Cerebellum (tissue), 4 donors: ENCODE measurements at places on chromosomes 3 and 15.

DNA sequence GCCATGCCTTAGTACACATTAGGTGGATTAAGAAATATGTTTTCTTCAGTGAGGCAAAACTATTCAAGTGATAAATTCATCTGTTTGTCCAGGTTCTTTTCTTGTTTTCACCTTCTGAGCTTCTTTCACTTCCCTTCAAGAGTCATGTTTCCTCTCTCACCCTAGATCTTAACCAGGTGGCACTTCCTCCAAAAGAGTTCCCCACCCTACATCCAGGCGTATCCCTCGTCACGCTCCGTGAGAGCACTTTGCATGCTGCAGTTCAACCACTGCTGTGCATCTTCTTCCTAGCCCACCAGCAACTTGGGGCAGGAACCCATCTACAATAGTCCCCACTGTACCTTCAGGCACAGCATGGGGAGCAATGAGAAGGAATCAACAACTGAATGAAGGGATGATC is 28.9 kb downstream of the OSBPL10 start:
- DNase-seq, result no peak

DNA sequence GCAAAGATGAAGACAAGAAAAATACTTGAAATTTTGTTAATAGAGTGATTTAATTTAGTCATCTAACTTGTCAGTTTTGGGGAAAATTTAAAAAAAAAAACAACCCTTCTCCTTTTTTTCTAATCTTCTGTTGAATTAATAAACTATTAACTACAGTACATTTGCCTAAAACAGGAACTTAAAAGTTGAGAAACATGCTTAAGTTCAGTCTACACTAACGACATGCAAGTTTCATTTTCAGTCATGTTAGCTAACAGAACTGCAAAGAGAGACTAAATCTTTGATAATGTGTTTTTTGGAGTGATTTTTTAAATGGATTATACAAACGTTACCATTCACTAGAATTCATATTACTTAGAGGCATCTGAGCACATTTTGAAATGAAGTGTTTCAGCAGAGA is 71.9 kb upstream of the MBNL1 start:
- no peak for DNase-seq

GRCh38 chr3:78427303-78427702 is 1340.5 kb downstream of the ROBO1 start:
- DNase-seq, result no peak

DNA sequence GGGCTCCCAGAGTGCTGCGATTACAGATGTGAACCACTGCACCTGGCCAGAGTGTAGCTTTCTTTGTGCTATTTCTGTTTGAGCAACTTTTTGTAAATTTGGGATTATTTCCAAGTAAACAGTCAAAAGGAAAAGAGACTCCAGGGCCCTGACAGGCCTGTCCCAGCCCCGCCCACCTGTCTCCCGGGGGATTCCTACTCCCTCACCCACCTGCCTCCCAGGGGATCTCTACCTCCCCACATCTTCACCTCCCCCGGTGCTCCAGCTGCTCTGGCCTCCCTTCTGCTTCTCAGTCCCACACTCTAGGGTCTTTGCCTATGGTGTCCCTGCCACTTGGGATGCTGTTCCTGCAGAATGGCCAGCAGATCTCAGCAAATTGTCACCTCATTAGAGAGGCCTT is 7.0 kb downstream of the RHCG start:
- no peak for DNase-seq

DNA sequence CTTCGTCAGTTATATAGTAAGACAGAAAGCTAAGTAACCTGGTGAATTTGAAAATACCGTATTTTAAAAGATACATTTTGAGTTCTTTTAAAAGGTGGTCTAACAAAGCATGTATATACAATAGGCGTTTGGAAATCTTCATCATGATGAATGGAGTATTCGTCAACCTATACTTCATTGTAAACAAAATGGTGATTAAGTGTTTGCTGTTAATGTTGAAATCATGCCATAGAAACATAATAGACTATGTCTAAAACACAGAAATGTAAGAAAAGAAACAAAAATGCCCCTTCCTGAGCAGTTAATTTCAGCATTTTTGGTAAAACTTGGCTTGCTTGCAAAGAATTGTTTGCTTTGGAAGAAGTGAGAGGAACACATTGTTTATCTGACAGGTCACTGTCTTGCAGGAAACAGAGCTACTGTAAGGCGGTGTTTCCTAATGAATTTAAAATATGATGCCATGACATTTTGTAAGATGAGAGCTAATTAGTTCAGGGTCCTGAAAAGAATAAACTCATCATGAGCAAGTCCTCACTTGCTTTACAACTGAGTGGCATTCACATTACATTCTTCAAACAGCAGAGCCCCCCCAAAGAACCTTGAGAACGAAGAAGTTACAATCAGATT is 126.7 kb downstream of the SERPINI1 start:
- DNase-seq, result no peak

DNA sequence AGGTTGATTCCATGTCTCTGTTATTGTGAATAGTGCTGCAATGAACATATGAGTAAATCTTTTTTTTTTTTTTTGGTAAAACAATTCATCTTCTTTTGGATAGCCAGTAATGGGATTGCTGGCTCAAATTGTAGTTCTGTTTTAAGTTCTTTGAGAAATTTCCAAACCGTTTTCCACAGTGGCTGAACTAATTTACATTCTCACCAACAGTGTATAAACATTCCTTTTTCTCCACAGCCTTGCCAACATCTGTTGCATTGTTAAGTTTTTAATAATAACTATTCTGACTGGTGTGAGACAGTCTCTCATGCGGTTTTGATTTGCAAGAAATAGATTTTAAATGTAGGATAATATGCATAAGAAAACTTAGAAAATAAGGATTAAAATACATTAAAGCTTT is 279.0 kb upstream of the EPHA3 start:
- DNase-seq, result no peak

DNA sequence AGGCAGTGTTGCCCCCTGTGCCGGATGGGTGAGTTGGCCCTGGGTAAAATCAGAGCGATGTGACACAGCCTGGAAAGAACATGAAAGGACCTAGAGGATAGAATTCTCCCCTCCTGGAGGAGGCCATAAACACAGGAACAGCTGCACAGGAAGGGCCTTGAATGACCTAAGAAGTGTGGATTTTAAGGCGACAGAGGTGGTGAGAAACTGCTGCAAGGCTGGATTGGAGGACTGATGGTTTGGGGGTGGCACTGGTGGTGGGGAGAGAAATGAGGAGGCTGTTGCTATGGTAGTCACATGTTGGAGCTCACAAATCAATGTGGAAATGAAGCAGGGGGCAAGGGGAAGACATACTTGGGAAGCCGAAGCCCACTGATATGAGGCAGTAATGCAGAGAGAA is 13.8 kb downstream of the XIRP1 start:
- DNase-seq, result no peak

DNA sequence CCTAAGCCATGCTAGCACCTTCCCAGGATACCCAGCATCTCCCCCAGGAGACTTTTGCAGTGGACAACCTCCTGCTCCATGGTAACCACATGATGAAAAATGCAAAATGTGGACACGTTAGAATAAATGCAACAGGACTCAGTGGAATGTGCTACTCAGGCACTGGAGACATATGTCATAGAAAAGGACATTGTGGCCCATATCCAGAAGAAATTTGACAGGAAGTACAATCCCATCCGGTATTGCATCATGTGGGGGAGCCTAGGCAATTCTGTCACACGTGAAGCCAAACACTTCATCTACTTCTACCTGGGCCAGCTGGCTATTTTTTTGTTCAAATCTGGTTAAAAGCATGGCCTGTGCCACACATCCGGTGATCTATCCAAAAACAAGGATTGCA is 227.2 kb upstream of the GPR149 start:
- DNase-seq, result no peak

GRCh38 chr3:171218069-171218468 is 191.5 kb upstream of the SLC2A2 start:
- DNase-seq, result no peak

DNA sequence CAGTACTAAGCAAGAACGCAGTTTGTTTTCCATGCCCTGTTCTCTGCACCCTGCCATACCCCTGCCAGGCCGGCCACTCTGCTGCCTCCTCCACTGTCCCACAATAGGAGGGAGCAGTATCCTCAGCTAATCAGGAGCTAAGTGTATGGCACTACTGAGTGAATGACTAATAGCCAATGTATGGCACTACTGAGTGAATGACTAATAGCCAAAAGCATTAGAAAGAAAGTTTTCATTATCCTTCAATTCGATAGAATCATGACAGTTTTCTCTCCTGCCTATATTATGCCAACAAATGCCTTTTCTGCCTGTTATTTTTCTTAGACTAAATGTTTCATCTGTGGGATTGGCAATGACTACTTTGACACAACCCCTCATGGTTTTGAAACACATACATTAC is 107.5 kb upstream of the CHRM5 start:
- no peak for DNase-seq

- DNase-seq, result no peak
Measured at GRCh38 chr3:114299421-114299820, 5.6 kb downstream of the TIGIT start.

DNA sequence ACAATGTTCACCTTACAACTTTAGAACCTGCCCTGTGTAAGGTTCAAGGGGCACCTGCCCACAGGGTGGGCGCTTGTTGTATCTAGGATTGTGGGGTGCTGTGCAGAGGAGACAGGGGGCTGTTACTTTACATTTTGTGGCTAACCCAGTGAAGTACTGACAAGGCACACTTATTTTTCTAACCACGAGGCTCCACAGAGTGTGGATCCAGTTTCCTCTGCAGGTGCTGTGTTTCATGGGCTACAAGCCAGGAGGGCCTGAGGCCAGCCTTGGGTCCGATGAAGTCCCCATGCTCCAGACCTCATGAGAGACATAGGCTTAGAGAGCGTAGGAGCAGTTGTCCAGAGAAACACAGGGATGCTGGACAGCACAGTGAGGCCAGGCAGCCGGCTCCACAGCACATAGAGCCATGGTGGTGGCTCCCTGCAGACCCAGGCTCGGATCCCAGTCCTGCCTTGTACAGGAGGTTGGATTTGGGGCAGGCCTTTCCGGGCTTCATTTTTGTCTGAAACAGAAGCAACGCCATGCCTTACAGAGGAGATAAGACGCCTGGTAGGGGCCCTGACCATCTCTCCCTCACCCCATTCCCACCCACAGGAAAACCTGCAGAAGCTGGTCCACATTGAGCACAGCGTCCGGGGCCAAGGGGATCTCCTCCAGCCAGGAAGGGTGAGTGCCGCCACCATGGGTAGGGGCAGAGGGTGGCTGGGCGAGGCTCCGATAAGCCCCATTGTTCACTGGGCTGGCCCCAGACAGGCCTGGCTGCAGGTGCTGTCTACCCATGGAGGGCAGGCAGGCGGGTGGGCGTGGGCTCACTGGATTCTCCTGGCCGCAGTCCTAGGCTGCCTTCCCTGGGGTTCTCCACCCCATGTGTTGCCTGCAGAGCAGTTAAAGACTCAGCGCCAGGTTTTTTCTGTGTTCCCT is 40.1 kb upstream of the NR2C2 start:
- DNase-seq, result no peak

GRCh38 chr15:58521293-58521991 is 89.7 kb downstream of the LIPC start:
- no peak for DNase-seq

DNA sequence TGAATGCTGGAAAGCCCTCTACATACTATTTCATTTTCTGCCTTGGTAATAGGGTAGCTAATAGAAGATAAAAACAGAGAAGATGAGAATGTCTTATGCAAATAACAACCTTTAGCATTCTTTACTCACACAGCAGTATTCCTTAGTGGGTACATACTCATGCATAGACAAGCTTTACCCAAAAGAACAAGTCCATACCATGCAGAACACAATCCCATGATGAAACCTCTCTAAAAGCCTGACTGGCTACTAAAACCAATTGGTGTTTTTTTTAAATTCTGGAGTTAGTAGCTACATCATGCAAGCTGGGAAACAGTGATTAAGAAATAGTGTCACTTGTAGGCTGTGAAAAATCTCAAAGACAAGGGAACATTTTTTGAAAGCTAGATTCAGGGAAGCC is 104.8 kb downstream of the DHX30 start:
- no peak for DNase-seq

GRCh38 chr3:32983124-32983523 is 31.7 kb downstream of the CCR4 start:
- DNase-seq, result no peak

DNA sequence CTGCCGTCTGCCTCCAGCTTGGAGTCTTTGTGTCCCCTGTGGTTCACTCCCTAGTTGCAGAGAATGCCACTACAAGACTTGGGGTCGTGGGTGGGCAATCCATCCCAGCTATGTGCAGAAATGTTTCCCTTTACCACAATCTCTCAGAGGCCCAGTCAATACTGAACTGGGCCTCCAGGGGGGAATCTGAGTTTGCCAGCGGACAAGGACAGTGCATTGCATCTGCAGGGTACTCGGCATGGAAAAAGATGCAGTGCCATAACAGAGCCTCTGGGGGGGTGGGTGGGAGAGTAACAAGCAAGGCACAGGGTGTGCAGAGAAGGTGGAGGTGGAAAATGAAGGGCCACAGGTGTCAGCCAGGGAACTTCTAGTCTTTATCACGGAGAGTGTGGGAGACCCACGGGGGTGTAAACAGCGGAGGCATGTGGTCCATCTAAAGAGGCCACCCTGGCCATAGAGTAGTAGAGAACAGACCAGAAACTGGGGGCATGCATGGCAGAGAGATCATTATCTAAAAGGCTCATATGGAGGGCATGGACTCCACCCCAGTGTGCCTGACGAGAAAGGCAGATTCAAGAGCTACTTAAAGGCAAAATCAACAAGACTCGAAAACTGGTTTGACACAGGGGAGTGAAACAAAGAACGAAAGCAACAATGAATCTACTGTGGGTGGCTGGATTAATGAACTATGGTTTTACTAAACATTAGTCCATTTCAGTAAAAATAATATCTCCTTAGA is 182.4 kb downstream of the ANXA2 start:
- no peak for DNase-seq

DNA sequence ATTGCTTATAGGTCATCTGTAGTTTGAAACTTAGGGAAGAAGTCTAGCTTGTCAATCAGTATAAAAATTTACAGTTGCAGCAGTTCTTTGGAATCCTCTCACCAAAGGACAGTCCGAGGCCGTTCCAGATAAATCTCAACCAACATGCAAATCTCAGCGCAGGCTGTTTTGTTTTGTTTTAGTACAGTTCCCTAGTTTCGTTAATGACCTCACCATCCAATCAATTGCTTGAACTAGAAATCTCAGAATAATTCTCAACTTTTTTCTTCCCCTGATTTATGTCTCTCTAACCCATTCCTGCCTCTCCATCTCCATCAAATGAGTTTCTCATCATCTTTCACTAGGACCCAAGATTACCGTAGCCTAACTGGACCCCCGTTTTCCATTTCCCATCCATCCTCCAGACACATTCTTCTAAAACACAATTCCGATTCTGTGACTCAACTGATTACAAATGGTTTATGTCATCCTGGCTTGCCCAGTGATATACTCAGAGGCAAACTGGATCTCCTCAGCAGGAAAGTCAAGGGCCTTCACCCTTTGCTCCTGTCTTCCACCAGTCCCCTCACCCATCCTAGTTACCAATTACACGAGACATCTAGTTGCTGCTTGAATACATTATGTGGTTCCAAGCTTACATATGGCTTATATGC is 1.3 kb downstream of the SMCO1 start:
- DNase-seq, result no peak

- no peak for DNase-seq
Measured at GRCh38 chr15:70357453-70357852, 259.7 kb upstream of the TLE3 start.

- DNase-seq, result no peak
Measured at GRCh38 chr3:149895339-149895738, 75.4 kb downstream of the PFN2 start.

- no peak for DNase-seq
Measured at GRCh38 chr3:51024765-51025632, 350.3 kb downstream of the DOCK3 start.
